Suprapubic skin (tissue), 4 donors: ENCODE measurements at places on chromosomes 7 and 10.

- no peak for DNase-seq
These were observed 190.9 kb upstream of the YAE1 start for GRCh38 chr7:39375047-39375873.

DNA sequence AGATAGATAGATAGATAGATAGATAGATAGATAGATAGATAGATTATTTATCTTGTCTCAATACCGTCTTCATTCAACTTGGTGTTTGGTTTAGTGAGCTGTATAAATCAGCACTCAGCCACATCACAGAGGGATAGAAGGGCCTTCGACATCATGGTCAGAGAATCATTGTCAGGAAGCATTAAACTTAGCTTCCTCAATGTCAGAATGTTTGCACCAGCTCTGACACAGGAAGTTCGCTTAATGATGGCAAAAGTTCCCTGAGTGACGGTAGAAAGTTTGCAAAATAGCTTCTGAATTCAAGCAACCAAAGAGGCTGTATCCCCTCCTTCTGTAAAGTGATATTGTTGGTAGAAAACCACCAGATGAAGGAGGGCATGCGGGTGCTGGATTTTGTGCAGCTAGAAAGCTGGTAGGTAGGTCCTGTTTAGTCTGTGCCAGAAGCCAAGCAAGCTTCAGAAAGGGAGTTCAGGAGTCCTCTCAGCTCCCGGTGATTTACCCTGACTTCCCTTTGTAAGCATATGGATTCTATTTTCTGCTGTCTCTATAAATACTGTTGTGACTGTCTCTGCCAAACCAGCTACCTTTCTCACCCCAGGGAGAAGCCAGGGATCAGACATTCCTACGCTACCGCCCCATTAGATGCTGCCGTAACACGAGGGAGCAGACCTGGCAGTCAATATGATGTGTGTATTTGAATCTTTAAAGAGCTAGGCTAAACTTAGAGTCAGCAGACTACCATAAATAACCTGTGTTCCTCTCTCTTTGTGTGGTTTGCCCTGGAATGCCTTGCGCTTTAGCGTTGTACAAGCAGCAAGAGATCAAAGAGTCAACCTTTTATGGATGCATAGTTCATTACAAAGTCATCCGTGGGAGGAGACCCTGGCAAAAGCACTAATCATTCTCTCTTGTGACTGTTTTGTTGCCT is 200.5 kb upstream of the KIAA1217 start:
- no peak for DNase-seq

DNA sequence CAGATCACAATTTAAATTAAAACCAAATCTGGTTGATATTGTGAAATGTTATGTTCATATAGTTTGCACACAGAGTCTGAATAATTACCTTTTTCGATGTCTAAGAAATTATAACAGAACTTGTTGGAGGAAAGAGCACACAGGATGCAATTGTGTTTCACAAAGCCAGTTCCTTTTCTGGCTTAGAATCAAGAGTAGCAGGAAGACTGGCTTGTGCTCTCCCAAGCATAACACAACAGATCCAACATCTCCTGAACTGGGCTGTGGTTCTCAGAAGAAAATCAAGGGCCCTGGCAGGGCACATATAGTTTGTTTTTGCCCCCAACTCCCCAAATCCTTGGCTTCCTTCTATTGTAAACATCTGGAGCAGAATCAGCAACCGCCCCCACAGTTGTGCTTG is 62.7 kb downstream of the LRRC4 start:
- no peak for DNase-seq

DNA sequence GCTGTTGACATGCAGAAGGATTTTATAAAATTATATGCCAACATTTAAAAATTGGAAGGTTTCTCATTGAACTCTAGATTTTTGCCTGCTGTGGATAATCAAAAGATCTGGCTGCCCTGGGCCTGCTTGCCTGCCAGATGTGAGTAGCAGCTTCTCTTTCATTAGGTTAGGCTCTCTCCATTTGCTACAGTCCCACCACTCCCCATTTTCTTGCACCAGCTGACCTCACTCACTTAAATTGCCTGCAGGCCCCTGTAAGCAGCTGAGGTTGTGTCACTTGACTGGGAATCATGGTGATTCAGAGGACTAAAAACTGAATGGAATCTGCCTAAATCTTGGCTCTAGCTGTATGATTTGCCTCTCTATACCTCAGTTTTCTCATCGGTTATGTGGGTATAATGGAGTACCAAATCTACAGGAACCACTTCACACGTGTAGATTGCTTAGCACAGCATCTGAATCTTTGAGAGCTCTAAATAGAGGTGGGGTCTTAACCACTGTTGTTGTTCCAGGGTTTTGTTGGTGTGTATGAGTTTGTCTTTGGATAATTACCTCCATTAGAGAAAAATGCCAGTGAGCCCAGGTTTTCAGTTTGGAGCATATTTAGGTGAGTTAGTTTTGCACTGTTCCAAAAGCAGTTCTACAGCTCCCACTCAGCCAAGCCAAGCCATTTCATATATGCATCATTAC is 18.6 kb upstream of the RAPGEF5 start:
- no peak for DNase-seq

GRCh38 chr7:120611975-120612374 is 246.0 kb downstream of the TSPAN12 start:
- DNase-seq, result no peak

- DNase-seq, result no peak
These were observed 43.8 kb upstream of the AGR3 start for GRCh38 chr7:16925609-16926008.

DNA sequence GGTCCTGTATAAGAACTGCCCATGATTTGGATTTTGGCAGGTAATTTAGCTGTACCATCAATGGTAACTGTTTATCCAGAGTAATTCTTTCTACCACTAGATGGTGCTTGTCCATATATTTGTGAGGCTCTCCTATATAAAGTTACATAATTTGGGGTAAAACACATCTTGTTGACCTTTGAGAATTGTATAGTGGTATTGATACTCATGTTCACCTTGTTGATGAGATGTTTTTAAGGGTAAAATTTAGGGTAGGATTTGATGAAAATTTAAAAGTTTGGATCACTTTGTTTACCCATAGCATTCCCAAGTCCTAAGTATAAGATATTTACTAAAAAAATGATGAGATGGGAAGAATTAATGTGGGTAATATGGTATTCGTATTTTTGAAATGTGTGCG is 31.6 kb downstream of the ST7 start:
- DNase-seq, result no peak

DNA sequence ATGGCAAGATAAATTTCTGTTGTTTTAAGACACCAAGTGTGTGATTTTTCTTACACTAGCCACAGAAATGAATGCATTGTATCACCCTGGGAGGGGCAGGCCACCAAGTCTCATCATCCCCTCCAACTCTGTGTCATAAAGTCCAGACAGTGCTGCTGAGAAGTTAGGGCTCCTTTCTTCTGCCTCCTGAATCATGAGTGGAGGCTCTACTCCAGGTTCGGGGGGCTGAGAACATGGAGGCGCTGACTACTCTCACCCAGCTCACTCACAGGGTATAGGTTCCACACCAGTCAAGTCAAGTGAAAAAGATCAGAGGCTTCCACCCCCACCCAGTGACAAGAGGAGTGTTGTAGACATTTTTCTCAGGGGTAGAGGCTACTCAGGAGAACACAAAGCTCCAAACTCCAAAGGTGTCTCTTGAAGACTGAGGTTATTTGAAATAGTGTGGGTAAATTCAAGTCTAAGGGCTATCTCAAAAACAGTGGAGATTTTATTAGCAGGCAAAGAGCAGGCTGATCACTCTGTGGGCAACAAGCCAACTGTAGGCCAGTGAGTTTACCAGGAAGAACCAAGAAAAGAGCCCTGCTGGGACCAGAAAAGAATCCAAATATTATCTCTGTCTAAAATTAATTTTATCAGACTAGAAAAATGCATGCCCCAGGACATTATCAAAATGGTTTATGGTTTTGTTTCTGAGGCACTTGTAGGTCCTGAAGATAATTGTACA is 118.6 kb upstream of the RET start:
- DNase-seq, result no peak

GRCh38 chr10:60086862-60087261 is 180.5 kb upstream of the CCDC6 start:
- DNase-seq, result no peak

- DNase-seq, result no peak
These were observed 33.7 kb downstream of the RAB18 start for GRCh38 chr10:27537787-27538186.

GRCh38 chr7:131480384-131481315 is 75.8 kb downstream of the PODXL start:
- no peak for DNase-seq

- no peak for DNase-seq
These were observed 23.3 kb downstream of the CYP17A1 start for GRCh38 chr10:102813734-102814452.

- no peak for DNase-seq
These were observed 148.7 kb downstream of the PKD1L1 start for GRCh38 chr7:47799524-47799923.

- DNase-seq, result no peak
These were observed 153.4 kb upstream of the FEZF1 start for GRCh38 chr7:122457969-122458368.

DNA sequence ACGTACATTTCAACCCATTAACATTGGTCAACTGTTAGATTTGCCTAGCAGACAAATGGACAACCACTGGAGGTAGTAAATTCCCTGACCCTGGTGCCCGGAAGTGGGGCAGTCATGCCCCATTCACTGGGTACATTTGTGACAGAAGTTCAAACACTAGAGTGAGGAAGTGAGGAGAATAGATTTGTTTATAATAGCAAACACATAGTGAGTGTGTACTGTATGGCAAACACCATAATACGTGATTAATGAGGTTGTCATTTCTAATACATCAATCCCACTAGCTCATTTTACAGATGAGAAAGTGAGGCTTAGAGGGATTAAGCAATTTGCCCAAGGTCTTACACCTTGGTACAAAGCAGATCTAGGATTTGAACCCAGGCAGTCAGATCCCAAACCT is 181.9 kb upstream of the MKLN1 start:
- no peak for DNase-seq

GRCh38 chr7:114392686-114393085 is 21.9 kb upstream of the FOXP2 start:
- no peak for DNase-seq

DNA sequence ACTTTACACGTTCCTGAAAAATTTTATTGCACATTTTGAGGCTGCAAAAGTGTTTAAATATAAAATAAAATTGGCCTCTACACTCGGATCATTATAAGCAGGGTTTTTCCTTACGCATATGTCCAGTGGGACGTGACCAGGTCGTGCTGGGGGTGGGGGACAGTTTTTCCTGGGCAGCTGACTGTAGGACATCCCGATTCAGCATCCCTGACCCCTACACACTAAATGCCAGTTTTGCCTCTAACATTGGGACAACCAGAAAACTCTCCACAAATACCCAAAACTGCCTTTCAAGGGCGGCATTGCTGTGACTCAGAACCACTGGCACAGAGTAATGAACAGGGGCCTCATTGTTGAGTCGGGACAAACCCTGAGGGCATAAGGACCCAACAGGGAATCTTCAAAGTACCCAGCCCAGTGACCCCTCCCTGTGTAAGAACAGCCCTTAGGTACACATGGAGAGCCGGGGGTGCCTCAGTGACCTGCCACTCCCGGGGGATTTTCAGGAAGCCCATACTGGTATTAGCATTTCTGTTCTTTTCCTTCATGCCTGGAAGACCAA is 170.6 kb downstream of the ARHGAP21 start:
- DNase-seq, result no peak

DNA sequence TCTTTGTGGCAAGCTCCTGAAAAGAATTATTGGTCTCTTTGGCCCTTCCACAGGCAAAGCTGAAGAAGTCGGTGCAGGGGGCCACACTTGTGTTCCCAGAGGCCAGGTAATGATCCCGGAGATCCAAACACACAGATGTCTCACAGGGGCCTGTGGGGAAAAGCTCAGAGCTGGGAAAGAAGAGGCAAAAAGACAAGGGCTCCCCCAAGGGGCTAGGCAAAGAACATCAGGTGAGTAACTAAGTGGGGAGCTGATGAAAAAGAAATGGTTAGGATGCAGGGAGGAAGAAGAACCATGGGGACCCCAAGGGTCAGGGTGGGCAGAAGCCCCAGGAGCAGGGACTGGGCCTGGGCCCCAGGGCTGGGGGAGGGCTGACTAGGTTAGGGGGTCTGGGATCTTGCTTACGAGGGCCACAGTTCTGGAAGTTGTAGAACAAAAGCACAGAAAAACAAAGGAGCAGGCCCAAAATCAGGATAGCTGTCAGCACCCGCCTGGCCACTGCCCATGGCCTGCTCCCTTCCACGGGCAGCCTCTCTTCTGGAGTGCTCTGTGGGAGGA is 1.1 kb downstream of the KEL start:
- no peak for DNase-seq

DNA sequence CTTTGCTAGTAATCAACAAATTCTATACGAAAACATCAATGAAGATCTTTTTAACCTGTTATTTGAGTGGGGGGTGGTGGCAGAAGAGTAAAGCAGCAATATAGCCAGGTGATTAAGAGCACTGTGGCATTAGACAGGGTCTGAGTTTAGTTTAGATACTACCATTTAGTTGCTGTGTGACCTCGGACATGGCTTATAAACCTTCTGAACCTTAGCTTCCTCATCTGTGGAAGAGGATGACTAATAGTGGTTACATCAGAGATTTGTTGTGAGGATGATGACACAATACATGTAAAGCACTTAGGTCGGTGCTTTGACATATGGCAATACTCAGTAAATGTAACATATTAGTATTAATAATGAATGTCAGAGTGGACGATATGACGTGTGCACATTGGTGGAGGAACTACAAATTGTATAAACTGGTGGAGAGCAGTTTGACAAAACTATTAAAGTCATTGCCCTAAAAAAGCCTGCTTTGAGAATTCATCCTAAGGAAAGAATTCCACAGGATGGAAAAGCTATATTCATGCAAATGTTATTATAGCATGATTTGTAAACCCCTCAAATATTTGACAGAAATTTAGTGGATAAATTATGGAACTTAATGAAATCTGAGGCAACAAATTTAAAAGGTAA is 24.3 kb downstream of the SPAG6 start:
- DNase-seq, result no peak

DNA sequence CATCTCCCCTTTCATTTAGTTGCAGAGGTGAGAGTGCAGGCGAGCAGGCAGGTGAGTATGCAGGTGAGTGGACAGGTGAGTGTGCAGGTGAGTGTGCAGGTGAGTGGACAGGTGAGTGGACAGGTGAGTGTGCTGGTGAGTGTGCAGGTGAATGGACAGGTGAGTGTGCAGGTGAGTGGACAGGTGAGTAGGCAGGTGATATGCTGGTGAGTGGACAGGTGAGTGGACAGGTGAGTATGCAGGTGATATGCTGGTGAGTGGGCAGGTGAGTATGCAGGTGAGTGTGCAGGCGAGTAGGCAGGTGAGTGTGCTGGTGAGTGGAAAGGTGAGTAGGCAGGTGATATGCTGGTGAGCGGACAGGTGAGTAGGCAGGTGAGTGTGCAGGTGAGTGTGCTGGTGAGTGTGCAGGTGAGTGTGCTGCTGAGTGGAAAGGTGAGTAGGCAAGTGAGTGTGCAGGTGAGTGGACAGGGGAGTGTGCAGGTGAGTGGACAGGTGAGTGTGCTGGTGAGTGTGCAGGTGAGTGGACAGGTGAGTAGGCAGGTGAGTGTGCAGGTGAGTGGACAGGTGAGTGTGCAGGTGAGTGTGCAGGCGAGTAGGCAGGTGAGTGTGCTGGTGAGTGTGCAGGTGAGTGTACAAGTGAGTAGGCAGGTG is 165.6 kb downstream of the ADARB2 start:
- DNase-seq, result no peak

GRCh38 chr7:69516238-69516820 is 81.9 kb upstream of the AUTS2 start:
- no peak for DNase-seq
